ENCODE measurements at places on chromosomes 2 and 18. TPM values are rescaled to one million over a fixed set of nuclear protein-coding genes. Genes with fewer than 3 reads are reported as not detected.

DNA sequence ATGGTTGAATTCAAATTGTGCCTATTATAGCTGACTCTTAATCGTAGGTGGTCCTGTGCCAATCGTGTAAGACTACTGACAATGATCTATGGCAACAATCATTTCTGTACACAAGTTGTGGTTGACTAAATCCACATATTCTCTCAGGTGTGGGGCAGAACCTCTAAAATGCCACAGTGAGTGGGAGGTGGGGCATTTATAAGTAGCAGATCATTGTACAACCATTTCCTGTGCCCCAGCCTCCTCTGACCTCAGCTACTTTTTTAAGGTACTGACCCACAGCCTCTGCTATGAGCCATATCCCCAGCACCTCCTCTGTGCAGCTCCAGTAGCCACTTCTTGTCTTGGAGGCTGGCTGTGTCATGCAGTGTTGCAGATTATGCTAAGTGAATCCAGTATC, 48.6 kb upstream of the RAPH1 start:
- no peak for DNase-seq

DNA sequence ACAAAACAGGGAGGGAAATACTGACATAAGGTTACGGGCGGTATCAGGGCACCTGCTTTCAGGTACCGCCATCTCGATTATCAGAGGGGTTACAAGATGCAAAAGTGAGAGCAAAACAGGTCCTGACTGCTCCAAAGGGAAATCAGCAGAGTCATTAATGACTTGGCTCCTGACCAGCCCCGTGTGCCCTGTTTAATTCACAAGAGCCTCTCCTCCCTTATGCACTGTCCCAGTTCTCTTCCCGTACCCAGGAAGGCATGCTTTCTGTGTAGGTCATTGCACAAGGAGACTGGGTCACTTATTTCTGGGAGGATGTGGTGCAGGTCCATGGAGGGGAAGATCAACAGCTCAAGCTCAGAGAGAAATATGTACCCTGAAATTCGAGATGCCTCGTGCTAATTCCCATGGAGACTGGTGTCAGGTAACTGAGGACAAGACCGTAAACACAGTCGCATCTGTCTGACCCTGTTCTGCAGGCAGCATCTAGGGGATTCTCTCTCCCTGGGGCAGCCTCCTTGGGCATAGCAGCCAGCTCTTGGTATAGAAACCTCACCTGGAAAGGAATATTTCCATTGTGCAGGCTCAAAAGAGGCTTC, 79.9 kb downstream of the HNRNPLL start:
- DNase-seq = peak; percentile 63

DNA sequence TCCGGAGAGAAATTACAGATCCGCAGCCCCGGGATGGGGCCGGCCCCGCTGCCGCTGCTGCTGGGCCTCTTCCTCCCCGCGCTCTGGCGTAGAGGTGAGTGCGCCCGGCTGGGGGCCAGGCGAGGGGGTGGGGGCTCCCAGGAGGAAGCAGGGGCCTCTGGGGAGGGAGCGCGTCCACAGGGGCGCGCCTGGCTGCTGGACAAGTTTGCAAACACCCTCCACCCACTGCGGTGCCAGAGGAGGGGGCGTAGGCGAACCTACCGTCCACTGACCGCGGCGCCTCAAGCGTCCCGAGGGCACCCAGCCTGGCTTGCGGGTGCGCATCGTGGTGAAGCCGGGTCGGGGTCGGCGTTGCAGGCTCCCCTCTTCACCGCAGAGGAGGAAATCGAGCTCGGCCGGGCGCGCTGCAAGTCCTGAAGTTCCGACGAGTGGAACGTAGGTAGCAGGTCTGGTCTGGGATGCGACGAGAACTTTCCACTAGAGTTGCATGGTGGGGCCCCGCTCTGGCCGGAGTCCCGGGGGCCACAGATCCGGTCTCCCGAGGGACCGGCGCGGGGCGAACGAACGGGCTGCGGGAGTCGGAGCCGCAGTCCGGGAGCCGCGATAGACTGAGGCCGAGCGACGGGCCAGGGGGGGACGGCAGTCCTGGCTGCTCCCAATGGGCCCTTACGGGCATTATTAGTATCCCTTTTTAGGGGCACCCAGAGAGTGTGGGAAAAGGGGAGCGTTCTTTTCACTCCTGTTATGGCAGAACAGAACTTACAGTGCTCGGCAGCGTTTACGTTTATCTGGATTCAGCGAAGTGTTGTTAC, 502 bp downstream of the MERTK start:
- no peak for DNase-seq

DNA sequence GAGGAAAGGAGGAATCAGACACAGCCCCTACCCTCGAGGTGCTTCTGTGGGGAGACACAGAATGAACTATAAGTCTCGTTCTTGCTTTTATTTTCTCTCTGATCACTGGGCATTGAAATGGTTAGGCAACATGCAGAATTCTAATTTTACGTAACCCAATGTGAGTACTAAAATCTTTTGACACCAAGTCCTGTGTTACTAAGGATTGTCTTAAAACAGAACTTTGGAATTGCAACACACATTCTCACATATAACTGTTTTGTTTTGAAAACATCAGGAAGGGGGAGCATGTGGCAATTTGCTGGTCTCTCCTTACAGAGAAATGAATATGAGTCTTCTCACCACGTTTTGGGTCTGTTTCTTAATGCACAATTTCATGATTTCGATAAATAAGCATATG, 23.6 kb upstream of the SULT1C4 start:
- no peak for DNase-seq

DNA sequence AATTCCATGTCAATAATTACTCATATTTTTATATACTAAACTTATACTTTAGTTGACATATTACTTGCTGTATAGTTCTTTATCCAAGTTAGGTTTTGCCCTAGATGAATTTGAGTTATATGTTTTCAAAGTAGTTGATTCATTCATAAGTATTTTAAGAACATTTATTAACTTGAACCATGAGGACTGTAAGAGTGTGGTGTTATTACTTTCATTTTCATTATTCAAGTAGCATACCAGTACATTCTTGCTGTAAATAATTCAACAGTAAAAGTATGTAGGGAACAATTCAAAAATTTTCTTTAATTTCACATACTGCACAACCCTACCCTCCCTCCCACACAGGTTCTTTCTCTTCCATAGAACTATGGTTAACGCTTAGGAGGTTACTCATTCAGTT, 75.4 kb downstream of the ANKRD12 start:
- DNase-seq = no peak

GRCh38 chr2:145070703-145071102, 550.8 kb upstream of the ZEB2 start:
- DNase-seq = no peak

- no peak for DNase-seq
Measured at GRCh38 chr2:147679955-147680531, 164.8 kb upstream of the ACVR2A start.

DNA sequence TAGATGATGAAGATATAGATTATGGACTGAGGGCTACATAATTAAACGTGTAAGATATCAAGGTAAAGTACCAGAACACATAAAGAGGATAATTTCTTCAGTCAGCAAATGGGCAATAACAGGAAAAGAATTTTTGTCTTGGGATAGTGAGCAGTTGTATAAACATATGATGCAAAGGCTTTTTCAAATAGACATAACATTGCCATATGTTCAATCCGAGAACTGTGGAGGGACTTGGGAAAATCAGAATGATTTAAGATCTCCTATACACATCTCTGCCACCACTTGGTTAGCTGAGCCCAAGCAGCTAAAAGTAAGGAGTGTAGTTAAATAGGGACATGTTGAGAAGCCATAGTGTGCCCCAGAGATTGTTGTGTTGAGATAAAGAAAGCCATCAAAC, 287.6 kb upstream of the ZNF521 start:
- no peak for DNase-seq

DNA sequence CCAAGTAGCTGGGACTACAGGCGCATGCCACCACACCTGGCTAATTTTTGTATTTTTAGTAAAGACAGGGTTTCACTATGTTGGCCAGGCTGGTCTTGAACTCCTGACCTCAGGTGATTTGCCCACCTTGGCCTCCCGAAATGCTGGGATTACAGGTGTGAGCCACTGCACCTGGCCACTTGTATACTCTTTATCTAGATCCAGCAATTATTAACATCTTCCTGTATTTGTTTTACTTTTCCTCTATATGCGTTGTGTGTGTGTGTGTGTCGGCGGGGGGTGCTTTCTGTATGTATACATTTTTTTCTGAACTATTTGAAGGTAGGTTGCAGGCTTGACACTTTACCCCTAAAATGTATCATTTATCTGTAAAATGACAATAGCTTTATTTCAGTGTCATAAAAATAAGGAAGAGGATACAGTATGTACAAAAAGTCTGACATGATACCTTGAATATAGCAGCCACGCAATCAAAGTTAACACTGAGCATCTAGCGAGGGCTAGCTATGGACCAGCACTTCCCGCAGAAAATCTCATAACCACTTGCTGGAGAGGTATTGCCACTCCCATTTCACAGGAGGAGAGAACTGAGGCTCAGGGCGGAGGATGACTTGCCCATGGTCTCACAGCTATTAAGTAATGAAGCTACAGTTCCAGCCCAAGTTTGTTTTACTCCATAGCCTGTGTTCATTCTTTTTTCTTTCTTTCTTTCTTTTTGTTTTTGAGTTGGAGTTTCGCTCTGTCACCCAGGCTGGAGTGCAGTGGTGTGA, 251.3 kb downstream of the MYCN start:
- no peak for DNase-seq

Gene HOXD3
- polyA plus RNA-seq = 26.1 TPM

Gene GPBAR1
- 1.2 TPM for polyA plus RNA-seq

Gene TUBB6
- polyA plus RNA-seq = 58.9 TPM
